ENCODE measurements at places on chromosomes 12 and 14. TPM values are rescaled to one million over a fixed set of nuclear protein-coding genes. Genes with fewer than 3 reads are reported as not detected.

The FBXL14 gene
- 23.3 TPM for total RNA-seq

The KIF26A gene
- total RNA-seq: 3.7 TPM

The ANO4 gene
- 0.12 TPM for total RNA-seq

The KITLG gene
- 30.5 TPM for total RNA-seq

The CD69 gene
- 18.4 TPM for total RNA-seq

The ABCC9 gene
- 33.3 TPM for total RNA-seq

The TUNAR gene
- not detected for total RNA-seq

The MORN3 gene
- total RNA-seq: 0.69 TPM

The ITGB7 gene
- 5.8 TPM for total RNA-seq

The DCAF5 gene
- total RNA-seq: 56.4 TPM

The USP15 gene
- 35.7 TPM for total RNA-seq

The NANOG gene
- 0.43 TPM for total RNA-seq

The OR4Q3 gene
- total RNA-seq: not detected

The ERBB3 gene
- total RNA-seq: 228 TPM

The DPF3 gene
- total RNA-seq: 4.5 TPM

Data from mucosa of gallbladder (tissue), 1 donor.